ENCODE measurements at places on chromosomes 7 and 10.
A peak's percentile ranks its signal among the peaks of the same experiment; 100 is the strongest.

DNA sequence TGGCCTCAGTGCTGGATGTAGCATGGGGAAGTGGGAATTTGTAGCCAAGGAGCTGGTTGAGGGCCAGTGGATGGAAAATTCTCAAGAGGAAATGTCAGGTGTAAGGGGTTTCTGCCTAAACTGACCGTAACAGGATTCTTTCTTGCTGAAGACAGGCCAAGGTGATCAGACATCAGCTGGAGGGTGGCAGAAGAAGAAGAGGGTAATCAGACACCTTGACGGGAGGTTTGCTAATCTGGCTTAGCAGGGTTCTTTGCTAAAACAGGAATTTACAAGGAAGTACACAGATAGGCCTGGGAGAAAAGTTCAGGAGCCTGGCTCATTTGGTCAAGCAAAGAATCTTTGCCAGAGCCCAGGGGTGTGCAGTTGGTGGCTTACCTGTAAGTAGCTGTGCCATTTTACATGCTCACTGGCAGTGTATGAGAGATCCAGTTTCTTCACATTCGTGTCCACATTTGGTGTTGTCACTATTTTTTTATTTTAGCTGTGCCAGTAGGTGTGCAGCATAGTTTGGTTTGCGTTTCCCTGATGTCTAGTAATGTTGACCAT is 73.7 kb downstream of the BMPR1A start:
- no peak overlapping the region for H3K4me3 ChIP-seq
- no peaks in the 10 kb centered on the region for H3K36me3 ChIP-seq
- no peak overlapping the region for H3K27ac ChIP-seq
- no peak for DNase-seq

- H3K27me3 ChIP-seq: no peaks in the 10 kb centered on the region
- H3K27ac ChIP-seq: no peak overlapping the region
- DNase-seq: no peak
- no peak overlapping the region for H3K4me3 ChIP-seq
- no peaks in the 10 kb centered on the region for H3K36me3 ChIP-seq
These were observed 283.7 kb upstream of the HGF start for GRCh38 chr7:82053453-82054032.

- H3K27ac ChIP-seq: peak overlapping the region; percentile 89
- peak overlapping the region; percentile 87 for H3K4me3 ChIP-seq
- peaks cover 17% of the 10 kb centered on the region for H3K4me1 ChIP-seq
- H3K36me3 ChIP-seq: peaks cover 7% of the 10 kb centered on the region
- H3K27me3 ChIP-seq: peaks cover 9% of the 10 kb centered on the region
- peak; percentile 39 for DNase-seq
These were observed 817 bp downstream of the MLLT10 start for GRCh38 chr10:21534604-21535493.

- no peaks in the 10 kb centered on the region for H3K4me1 ChIP-seq
- H3K27me3 ChIP-seq: no peaks in the 10 kb centered on the region
- no peak overlapping the region for H3K27ac ChIP-seq
- no peaks in the 10 kb centered on the region for H3K36me3 ChIP-seq
These were observed 348.4 kb upstream of the MTPN start for GRCh38 chr7:136325578-136325977.

- no peaks in the 10 kb centered on the region for H3K36me3 ChIP-seq
- peaks cover 3% of the 10 kb centered on the region for H3K27me3 ChIP-seq
- no peak for DNase-seq
- no peak overlapping the region for H3K27ac ChIP-seq
- H3K4me1 ChIP-seq: no peaks in the 10 kb centered on the region
These were observed 174.5 kb upstream of the HDAC9 start for GRCh38 chr7:18320971-18321567.

DNA sequence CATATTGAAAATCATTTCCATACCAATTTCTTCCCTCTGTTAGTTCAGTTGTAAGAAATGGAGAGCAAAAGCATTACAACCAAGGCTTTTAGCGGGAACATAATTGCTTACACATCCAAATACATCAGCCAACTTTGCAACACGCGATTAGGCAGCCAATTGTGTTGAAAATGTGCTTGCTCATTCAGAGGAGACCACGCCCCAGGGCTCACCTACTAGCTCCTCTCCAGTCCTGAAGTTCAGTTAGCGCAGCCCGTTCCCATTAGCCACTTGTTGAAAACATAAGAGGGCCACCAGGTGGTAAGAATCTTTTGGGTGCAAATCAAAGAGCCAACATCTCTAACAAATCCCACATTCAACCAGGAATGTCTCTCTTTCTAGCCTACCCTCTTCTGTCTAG is 213.2 kb upstream of the MDFIC start:
- no peak overlapping the region for H3K27ac ChIP-seq
- DNase-seq: no peak

DNA sequence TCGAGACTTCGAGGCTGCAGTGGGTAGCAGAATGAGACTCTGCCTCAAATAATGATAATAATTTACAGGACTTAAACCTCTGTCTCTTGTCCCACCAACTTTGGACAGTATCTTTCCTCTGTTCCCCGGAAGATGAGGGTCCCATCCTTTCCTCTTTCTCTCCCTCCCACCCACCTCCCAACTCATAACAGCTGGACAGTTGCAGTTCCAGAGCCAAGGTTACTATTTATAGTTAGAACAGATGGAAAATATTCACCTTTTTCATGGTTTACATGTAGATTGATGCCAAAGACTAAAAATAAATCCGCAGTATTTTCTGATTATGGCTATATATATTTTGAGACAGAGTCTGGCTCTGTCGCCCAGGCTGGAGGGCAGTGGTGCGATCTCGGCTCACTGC is 31.6 kb upstream of the SUN1 start:
- no peaks in the 10 kb centered on the region for H3K36me3 ChIP-seq
- no peak for DNase-seq
- no peak overlapping the region for H3K27ac ChIP-seq
- H3K27me3 ChIP-seq: peaks cover 14% of the 10 kb centered on the region

GRCh38 chr7:154564676-154565075 is 438.2 kb downstream of the PAXIP1 start:
- H3K4me1 ChIP-seq: no peaks in the 10 kb centered on the region
- DNase-seq: no peak
- no peaks in the 10 kb centered on the region for H3K36me3 ChIP-seq

- no peak overlapping the region for H3K27ac ChIP-seq
- DNase-seq: no peak
- no peaks in the 10 kb centered on the region for H3K27me3 ChIP-seq
- peaks cover 8% of the 10 kb centered on the region for H3K36me3 ChIP-seq
These were observed 163.7 kb upstream of the NAMPT start for GRCh38 chr7:106448346-106448991.

DNA sequence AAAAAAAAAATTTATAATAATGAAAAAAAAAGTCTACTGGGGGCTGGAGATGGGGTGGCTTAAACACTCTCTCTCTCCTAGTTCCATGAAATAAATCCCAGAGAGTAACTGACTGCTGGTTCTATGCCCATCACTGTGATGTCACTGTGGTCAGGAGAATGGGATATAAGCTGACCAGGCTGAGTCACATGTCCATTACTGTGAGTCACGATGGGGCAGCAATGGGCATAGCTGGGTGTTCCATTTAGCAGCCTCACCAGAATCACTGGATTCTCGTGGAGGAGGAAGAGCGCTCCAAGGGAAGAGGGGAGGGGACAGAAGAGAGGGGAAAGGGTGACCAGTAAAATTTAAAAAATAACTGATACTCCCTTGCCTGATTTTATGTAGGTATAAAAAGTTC is 37.1 kb downstream of the MASTL start:
- peaks cover 5% of the 10 kb centered on the region for H3K36me3 ChIP-seq
- DNase-seq: no peak
- H3K4me1 ChIP-seq: no peaks in the 10 kb centered on the region
- H3K27me3 ChIP-seq: no peaks in the 10 kb centered on the region

DNA sequence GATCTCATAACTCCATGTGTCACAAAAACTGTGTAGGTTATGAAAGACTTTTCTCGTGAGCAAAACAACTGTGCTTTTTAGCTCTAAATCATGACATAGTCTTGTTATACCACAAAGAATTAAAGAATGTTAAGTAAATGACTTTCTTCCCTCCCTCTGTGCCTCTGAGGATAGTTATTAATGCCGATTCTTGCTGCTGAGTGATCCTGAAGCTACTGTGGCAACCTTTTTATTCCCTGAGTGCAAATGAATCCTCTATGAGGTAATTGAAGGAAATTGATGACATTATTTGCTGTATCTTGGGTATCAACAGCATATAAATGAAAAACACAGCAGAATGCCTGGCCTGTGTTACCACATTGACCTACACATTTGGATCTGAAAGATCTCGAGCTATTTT is 142.2 kb upstream of the HDAC9 start:
- DNase-seq: no peak
- no peak overlapping the region for H3K4me3 ChIP-seq
- peaks cover 10% of the 10 kb centered on the region for H3K4me1 ChIP-seq
- H3K36me3 ChIP-seq: no peaks in the 10 kb centered on the region

DNA sequence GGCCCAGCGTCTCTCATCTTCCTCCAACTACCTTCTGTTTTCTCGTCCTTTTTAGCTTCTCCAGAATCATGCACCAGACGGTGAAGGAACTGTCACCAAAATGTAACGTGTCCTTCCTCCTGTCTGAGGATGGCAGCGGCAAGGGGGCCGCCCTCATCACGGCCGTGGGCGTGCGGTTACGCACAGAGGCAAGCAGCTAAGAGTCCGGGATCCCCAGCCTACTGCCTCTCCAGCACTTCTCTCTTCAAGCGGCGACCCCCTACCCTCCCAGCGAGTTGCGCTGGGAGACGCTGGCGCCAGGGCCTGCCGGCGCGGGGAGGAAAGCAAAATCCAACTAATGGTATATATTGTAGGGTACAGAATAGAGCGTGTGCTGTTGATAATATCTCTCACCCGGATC is 15.8 kb downstream of the TACR2 start:
- no peak for DNase-seq
- no peak overlapping the region for H3K27ac ChIP-seq
- H3K4me1 ChIP-seq: no peaks in the 10 kb centered on the region
- H3K36me3 ChIP-seq: peaks cover 41% of the 10 kb centered on the region

DNA sequence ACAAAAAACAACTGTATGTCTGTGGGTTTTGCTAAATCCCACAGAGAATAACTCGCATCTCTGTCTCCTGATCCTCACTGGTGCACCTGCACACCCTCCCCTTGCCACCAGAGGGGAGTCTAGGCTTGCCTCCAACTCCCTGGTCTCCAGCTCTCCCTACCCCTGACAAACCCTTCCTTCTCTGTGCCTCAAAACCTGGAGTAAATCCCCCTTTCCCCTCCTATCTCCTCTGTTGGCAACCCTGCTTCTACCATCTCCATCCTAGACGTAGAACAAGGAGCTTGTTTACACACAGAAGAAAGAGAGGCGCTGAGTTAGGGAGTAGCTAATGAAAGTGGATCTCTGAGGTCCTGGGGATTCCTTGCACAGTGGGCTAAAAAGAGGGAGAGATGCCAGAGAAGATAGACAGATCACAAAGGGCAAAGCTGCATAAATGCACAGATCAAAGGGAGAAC is 6.0 kb downstream of the MBLAC1 start:
- H3K36me3 ChIP-seq: no peaks in the 10 kb centered on the region
- H3K4me3 ChIP-seq: no peak overlapping the region
- DNase-seq: peak; percentile 52
- H3K27me3 ChIP-seq: no peaks in the 10 kb centered on the region

DNA sequence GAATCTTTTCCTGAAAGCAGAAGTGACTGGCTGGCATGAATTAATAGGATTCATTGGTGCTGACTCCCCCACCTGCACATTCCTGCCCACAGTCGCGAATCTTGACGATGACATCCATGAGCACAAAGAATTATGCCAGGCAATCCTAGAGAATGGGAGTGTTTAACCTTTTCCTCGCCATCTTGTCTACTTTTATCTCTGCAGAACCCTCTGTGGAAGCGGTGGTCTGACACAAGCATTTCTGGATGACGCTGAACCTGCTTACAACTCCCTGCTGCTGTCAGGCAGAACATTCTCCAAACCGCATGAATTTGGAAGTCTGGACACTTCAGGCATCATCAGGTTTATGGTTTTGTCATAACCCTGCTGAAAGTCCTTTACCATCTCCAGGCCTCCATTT is 36.5 kb downstream of the KLF6 start:
- peaks cover 10% of the 10 kb centered on the region for H3K4me1 ChIP-seq
- peaks cover 5% of the 10 kb centered on the region for H3K36me3 ChIP-seq
- H3K27ac ChIP-seq: no peak overlapping the region
- DNase-seq: no peak
- H3K4me3 ChIP-seq: no peak overlapping the region

GRCh38 chr10:132776186-132776585 is 9.8 kb downstream of the NKX6-2 start:
- H3K4me1 ChIP-seq: no peaks in the 10 kb centered on the region
- no peaks in the 10 kb centered on the region for H3K27me3 ChIP-seq
- no peak overlapping the region for H3K27ac ChIP-seq
- DNase-seq: no peak

DNA sequence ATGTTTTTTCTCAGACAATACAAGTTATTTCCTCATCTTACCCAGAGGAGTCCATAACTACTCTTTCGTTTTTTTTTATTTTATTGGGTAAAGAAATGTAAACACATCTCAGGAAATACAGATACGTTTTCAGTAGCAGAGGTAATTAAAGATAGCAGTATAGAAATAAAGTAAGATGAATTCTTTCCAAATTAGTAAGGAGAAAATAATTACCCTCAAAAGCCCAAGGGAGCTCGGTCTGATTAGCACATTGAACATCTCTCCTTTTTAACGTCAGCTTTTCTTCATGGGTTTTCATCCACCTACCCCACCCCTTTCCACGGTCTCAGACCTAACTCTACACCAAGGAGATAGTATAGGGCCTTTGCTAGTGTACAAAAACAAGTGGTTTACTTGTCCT is 294.2 kb downstream of the GRID1 start:
- no peak for DNase-seq
- no peaks in the 10 kb centered on the region for H3K36me3 ChIP-seq
- no peaks in the 10 kb centered on the region for H3K27me3 ChIP-seq
- H3K4me1 ChIP-seq: no peaks in the 10 kb centered on the region
- no peak overlapping the region for H3K27ac ChIP-seq
- no peak overlapping the region for H3K4me3 ChIP-seq

DNA sequence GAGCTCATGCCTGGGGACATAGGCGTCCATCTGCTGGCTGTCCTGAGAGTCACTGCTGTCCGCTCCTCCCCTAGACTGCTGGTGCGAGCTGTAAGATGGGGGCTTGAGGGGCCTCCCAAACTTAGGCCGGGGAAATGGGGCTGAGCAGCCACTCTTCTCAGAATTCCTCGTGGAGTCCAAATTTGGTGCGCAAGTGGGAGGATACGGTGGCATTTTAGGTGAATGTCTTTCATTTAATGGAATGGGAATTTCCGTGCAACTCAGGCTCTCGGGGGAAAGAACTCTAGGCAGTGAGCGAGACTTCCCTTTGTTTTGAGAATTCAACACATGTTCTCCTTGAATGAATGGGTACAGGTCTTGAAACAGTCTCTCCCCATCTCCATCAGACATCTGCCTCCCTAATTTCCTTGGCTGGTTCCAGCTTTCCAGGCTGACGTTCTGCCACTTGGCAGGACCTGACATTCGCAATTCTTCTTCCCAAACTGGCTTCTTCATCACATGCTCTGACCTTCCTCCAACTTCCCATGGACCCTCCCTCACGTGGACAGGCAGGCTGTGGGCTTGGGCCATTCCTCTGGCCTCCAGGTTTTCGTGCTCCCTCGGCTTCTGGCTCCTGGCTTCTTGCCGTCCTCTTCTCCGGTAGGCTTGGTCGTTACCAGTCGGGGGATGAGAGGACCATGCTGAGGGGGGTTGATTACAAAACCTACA is 30.1 kb downstream of the JCAD start:
- H3K4me1 ChIP-seq: peaks cover 63% of the 10 kb centered on the region
- peaks cover 30% of the 10 kb centered on the region for H3K27me3 ChIP-seq
- H3K36me3 ChIP-seq: peaks cover 6% of the 10 kb centered on the region
- no peak for DNase-seq
- H3K4me3 ChIP-seq: peak overlapping the region; percentile 23

All from activated T-helper 1 cell treated with anti-CD3 and anti-CD28 coated beads, Interleukin-12 subunit alpha, Interleukin-12 subunit beta, Interleukin-2, Interleukin-4 antibody, amounts not matched to agents 30 ng/mL and 10 ng/mL and 1 ng/mL, durations not matched to agents 14 hours and 24 hours and 36 hours (primary cell).